ENCODE measurements at places on chromosomes 2 and 18.

DNA sequence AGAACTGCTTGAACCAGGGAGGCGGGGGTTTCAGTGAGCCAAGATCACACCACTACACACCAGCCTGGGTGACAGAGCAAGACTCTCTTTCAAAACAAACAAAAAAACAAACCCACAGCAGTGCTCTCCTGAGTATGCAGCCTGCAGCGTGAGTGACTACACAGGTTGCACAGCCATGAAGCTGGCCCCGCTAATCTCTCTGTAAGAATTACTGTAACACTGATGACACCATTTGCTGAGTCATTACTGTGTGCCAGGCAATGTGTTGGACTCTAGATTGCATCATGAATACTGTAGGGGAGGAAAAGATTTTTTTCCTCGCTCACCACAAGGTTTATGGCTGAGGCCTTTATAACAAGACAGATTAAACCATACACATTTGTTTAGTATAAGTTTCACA lies 118.6 kb upstream of the ATP8B1 start:
- DNase-seq: no peak

GRCh38 chr18:49024804-49025421 lies 74.1 kb upstream of the SMAD7 start:
- DNase-seq: peak; percentile 26

- DNase-seq: no peak
These were observed 88.8 kb downstream of the CD8B2 start for GRCh38 chr2:106575955-106576354.

DNA sequence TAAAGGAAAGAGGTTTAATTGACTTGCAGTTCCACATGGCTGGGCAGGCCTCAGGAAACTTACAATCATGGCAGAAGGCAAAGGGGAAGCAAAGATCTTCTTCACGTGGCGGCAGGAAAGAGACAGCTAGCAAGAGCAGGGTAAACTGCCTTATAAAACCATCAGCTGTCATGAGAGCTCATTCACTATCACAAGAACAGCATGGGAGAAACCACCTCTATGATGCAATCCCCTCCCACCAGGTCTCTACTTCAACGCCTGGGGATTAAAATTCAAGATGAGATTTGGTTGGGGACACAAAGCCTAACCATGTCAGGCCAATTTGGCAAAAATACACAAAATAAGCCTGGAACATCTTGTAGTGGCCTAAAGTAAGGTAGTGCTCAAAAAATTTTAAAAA lies 152.6 kb downstream of the COL6A3 start:
- DNase-seq: no peak

DNA sequence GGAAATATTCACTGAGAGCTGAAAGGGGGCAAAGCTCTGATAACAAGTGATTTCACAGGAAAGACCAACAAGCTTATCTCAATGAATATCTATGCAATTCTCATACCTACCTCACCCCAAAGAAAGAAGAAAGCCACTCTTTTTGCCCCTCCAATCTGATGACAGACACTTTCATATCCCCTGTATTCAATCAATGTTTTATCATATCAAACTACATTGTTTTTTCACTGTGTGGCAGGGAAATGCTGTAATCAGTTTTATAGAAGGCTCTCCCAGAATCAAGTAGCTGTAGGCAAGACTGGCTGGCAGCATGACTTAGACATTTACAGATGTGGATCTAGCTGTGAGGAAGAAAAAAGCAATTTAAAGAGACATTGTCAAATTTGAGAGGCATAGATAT lies 81.3 kb upstream of the PIK3C3 start:
- no peak for DNase-seq

DNA sequence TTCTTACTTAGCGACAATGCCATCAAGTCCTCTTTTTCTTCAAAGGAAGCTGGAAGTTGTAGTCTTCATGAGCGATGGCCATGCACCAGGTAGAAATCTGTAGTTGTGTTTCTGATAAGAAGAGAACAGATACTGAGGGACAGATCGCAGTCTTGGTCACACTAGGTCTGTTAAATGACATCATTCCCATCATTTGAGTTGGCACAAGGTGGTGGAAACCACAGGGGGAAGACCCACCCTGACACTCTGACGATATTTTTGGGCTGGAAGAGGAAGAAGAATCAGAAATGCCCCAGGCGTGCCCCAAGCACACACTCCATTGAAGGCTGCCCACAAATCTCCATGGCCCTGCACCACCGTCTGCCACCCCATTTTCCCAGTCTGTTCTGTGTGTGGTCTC lies 89.0 kb upstream of the BOD1L2 start:
- DNase-seq: no peak

DNA sequence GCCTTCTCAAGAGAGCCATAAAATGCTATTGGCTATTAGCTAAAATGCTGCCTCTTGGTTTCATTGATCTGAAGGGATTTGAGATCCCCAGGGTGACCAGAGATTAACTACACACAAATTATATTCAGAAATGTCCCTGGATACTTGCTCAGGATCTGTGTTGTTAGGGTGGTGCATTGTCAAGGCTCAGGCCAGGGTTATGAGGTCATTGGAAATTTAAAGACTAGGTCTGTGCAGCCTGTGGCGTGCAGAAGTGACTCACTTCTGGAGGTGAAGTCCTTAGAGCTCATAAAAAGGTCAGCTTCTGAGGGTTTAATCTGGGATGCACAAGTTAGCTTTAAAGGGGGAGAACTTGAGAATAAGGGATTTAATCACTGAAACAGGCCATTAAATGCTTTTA lies 23.5 kb downstream of the LRRTM1 start:
- no peak for DNase-seq

GRCh38 chr2:28958689-28959088 lies 22.4 kb upstream of the TOGARAM2 start:
- peak; percentile 51 for DNase-seq

DNA sequence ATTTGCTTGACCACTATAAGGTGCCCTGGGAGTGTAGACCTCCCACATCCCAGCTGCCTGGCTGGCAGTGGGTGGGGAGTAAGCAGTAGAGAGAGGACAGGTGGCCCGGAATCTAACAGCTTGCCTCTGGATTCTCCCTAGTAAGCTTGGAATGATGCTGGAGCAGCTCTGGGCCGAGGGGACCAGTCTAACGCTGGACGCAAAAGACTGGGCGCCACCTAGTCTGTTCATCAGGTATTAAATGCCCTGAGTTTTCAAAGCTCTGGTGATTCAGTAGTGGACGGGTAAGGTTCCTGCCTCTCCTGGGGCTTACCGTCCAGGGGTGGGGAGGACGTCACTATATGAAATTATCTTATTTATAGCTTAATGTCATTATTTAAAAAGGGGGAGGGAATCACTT lies 648 bp upstream of the LYPD6B start:
- no peak for DNase-seq

DNA sequence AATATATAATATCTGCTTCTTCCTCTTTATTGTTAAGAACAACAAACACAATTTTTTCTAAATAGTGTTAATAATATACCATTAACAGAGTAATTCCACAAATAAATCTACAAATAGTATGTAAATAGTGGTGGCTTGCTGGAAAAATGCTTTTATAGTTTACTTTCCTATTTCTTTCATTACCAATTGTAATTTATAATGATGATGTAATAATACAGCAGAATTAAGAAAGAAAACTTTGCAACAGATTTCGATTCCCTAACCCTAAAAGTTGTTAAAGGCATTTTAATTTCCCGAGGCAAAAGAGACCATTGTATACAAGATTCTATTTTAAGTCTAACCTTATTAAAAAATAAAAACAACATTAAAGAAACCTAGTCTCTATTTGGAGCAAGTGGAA lies 307.9 kb downstream of the CCDC178 start:
- DNase-seq: no peak

- DNase-seq: no peak
These were observed 68.5 kb downstream of the TMEM18 start for GRCh38 chr2:608711-609110.

DNA sequence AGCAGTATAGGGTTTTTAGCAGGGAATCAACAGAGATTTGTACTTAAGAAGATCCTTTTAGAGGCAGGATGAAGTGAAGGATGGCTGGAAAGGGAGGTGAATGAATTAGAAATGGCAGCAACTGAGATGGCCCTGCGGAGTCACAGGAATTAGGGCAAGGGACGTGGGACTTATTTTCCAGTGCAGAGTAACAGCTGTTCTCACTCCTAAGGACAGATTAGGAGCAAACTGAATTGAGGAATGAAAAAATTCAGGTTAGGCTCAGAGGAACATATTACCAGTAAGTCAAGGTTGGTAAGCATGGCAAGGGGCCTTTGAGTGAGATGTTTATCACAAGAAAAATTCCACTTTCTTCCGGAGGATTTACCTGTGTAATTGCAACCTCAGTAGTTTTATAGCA lies 34.4 kb downstream of the COL4A3 start:
- DNase-seq: no peak

DNA sequence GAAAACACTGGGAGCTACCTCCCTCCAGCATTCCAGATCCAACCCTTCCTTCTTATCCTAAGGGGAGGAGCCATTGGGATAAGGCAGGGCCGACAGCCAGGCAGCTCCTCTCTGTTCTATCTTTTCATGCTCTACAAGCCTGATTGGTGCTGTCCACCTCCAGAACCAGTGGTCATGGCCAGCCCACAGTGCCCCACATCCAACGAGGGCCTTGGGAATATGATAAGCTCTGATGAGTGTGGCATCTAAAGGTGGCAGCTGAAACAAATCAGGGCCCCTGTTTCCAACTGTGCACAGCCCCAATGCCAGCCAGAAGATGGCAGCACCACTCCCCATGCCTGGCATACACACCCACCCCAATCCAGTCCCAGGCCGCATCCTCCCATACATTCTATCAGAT lies 329.3 kb downstream of the C1D start:
- DNase-seq: no peak

GRCh38 chr2:101753720-101754490 lies 56.4 kb downstream of the MAP4K4 start:
- DNase-seq: no peak

- DNase-seq: no peak
These were observed 14.8 kb downstream of the SPRED2 start for GRCh38 chr2:65417509-65418085.

- DNase-seq: no peak
These were observed 80.6 kb downstream of the EML6 start for GRCh38 chr2:54803783-54804751.

GRCh38 chr18:33960417-33960816 lies 264.3 kb downstream of the NOL4 start:
- DNase-seq: no peak

GRCh38 chr18:23099621-23100020 lies 35.7 kb upstream of the CABLES1 start:
- DNase-seq: no peak

DNA sequence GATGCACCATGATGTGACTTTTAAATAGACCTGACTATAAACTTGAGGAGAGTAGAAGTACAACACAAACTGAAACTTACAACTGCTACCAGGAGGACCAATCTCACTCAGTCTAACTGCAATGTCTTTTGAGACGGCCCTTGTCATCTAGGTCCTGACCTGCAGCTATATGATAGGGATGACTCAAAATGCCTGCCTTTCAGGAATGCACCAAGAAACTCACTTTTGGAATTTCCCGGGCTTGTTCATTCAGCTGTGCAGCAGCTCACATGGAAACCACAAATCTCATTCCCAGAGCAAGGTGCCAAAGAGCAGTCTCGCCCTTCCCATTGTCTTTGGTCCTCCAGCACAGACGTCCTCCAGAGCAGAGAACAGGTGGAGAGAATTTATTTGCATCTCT lies 113.7 kb downstream of the SPOPL start:
- no peak for DNase-seq

DNA sequence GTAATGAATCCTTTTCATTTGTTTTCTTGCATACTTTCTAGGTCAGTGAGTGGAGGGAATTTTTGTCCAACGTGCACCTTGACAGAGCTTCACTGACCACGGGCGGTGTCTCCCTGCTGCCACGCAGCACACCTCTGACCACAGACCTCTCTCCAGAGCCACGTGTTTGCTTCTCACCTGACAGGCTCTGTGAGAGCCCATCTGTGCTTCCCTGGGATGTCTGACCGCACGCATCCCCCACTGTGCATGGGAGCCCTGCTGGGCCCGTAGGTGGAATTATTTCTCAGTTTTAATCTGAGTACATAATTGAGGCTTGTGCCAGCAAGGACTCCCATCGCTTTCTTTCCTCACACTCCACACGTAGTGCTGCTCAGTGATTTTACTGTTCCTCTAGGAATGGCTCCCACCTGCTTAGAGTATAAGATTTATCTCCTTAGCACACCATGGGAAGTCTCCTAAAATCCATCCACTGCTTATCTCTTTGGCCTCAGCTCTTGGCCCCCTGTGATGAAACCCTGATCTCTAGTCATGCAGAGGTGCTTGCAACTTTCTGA lies 482.6 kb downstream of the TSN start:
- DNase-seq: no peak

GRCh38 chr2:84971510-84972206 lies 697 bp downstream of the KCMF1 start:
- DNase-seq: peak; percentile 80

- no peak for DNase-seq
These were observed 191.8 kb downstream of the KCNH7 start for GRCh38 chr2:162646794-162647193.

- no peak for DNase-seq
These were observed 22.7 kb upstream of the PKDCC start for GRCh38 chr2:42025151-42025582.

GRCh38 chr2:145875016-145875415 lies 1355.1 kb upstream of the ZEB2 start:
- no peak for DNase-seq

DNA sequence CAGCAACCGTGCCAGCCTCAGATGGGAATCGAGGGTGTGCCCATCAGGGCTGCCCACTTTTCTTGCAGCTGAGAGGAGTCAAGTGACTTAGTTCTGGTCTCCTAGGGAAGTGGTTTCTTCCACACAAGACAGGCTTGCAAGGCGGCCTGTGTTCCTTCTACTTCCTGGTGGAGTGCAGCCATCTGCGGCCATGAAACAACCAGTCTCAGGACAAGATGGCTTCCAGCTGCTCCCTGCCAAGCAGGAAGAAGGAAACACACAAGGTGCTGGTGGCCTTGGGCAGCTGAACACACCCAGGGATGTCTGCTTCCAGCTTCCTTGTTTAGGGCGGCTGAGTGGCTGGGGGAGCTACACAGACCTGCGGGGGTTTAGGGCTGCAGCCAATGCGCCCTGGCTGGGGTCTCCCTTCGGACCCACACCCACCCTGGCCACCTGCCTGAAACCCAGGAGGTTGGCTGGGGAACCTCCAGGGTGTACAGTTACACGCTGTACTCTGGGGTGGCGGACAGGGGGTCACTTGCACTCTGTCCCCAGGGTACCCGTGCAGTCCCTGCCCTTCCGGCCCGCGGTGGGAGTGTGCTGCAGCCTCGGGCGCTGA lies 34.7 kb downstream of the PTPN18 start:
- no peak for DNase-seq
